ENCODE measurements at places on chromosomes 1 and 21.

- DNase-seq = no peak
Observed at GRCh38 chr1:109351457-109351856, 44.6 kb upstream of the MYBPHL start.

DNA sequence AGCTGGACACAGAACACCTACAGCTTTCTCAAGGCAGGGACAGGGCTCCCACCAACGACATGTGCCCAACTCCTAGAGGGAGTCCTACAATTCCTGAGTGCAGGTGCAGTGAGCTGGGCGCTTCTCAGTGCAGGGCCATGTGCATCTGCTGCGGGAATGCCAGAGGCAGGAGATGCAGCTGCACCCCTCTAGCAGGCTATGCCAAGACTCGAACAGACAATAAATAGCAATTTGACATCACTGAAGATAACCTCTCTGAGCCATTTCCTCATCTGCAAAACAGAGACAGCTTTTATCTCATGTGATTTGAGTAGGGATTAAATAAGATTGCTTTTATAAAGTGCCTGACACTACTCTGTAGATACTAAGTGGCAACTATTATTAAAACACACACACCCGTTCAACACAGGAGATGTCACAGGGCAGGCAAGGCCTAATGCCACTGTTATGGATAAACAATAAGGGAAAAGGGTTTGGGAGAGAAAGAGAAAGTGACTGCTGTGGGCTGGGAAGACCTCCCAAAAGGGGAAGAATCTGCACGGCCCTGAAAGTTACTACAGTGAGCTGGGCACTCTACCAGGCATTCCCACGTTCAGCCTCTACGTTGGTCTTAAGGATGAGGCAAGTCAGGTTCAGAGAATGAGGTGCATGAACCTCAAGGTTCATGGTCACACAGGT, 5.7 kb downstream of the SLC9A1 start:
- no peak for DNase-seq

GRCh38 chr1:40341491-40342380, 24.6 kb upstream of the COL9A2 start:
- DNase-seq = no peak

DNA sequence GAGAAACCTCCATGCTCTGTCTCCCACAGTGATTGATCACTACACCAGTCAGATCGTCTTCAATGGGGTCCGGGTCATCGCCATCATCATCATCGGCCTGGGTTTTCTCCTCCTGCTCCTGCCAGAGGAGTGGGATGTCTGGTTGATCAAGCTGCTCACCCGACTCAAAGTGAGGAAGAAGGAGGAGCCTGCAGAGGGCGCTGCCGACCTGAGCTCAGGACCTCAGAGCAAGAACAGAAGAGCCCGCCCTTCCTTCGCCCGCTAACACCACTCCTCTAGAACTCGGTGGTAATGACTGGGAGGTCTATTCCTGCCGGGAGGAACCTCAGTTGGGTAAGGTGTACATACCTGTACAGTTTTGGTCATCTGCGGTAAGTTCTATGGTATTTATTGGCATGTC, 50.3 kb upstream of the COA6 start:
- DNase-seq = no peak

GRCh38 chr1:176866011-176866714, 298.3 kb downstream of the ASTN1 start:
- DNase-seq = no peak

DNA sequence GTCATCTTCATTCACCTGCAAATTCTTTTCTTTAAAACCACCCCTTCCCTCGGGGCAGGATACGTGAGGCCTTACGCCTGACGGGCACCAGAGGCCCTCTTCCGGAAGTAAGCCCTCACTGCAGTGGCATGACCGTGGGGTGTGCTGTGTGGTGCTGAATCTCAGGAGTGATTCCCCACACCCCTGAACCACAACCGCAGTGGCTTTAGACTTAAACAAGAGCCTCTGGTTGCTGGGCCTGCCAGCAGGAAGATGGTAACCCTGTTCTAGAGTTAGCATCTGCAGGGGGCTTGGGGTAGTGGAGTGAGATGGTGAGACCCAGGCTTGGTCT, 12.1 kb downstream of the BSND start:
- DNase-seq = no peak
